ENCODE measurements at places on chromosomes 1 and 21.

GRCh38 chr1:50968821-50969610 is 1.0 kb upstream of the CDKN2C start:
- DNase-seq: peak; percentile 34

DNA sequence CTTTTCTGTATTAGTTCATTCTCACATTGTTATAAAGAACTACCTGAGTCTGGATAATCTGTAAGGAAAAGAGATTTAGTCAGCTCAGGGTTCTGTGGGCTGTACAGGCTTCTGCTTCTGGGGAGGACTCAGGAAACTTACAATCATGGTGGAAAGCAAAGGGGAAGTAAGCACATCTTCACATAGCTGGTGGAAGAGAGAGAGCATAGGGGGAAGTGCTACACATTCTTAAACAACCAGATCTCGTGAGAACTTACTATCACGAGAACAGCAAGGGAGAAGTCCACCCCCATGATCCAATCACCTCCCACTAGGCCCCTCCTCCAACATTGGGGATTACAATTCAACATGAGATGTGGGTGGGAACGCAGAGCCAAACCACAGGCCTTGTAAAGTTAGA is 37.9 kb upstream of the AHCTF1 start:
- no peak for DNase-seq

DNA sequence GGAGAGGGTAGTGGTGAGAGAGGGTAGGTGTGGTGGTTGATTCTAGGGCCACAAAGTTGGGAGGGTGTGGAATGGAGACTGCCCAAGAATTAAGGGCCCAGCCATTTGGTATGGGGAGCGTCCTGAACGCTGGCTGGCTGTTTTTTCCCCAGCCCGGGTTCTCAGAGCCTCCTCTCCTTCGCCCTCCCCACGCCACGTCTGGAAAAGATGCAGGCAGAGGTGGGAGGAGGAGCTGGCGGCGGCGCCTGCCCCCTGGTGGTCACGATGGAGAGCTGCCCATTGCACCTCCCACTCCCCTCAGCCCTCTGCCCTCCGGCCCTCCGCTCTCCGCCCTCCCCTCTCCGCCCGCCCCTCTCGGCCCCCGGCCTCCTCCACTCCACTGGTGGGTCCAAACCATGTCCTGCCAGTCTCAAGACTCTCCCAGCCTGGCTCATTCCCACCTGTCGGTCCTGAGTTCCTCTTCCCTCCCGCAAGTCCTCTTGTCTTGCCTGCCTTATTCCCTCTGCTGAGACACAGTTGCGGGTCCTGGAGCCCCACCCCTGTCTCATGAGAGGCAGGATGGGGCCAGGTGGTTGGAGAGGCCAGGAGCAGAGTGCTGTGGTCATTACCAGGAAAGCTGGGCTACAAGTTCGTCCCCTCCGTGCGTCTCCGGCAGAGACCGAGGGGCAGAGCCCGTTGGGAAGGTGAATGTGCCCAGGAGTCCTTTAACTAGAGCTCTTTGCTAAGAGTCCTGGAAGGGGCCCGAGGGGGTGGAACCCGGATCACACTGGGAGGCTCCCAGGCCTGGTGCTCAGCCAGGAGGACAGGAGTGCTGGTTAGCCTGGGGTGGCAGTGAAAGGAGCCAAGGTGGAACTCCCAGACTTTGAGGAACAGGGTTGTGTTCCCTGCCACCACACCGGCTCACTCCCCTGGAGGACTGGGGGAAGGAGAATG is 22.6 kb downstream of the ETNK2 start:
- DNase-seq: peak; percentile 44

DNA sequence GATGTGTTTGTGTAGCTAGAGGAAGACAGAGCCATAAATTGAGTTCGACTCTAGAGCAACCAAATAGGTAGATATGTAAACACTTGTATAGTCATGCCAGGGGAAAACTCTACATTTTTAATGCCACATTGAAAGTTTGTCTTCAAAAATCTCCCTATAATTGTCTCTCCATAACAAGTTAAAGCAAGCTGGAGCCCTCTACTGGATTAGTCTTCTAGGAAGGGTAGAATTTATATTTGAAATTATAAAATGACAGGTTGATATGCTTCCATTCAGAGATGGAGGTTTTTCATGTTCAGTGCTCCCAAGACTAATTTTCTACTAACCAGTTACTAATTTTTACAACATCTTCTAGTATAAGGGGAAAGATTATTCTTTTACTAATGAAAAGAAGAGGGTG is 13.1 kb upstream of the COL24A1 start:
- DNase-seq: no peak

DNA sequence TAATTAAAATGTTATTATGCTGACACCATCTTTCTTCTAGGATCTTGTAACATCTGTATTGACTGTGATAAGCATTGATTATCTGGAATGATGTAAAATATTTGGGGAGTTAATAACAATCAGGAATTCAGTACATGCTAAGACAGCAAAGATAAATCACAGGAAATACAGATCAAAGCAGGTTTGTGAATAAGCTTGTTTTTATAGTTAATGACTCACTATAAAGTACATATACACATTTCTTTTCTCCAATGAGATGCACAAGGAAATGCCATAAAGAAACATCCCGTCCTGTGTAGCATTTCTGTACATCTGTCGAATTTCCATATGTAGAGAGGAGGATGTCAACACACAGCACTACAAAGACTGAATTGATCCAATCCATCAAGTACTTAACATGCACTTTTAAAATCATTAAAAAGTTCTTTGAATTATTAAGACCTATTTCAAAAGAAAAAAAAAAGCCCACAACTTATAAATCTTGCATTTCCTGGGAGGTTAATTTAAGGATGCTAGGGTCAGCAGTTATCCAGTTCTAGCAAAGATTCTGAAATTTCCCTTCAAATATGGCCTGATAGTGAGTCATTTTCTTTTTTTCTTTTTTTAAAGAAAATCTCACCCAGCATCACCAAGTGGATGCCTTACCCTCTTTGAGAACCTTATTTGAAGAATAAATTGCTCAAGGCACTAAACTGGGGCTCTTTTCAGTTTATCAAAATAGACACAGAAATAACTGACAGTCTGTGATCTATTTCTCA is 243.2 kb upstream of the NR5A2 start:
- DNase-seq: no peak

DNA sequence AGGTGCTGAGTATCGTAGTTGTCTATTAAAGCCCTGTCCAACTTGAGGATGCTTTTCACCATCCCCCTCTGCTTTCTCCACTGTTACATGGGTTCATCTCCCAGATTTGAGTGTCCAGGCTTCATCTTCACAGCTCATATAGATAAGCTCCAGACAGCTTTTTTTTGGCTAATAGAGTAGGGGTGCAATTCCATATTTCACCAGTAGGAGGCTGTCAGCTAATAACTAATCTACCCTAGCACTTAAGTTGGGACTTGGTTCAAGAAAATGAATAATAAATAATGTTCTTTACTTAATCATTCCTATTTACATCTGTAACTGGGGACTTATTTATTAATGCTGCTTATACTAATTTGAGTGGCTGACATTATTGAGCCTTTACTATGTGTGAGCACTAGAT is 124.5 kb downstream of the IGSF21 start:
- no peak for DNase-seq

DNA sequence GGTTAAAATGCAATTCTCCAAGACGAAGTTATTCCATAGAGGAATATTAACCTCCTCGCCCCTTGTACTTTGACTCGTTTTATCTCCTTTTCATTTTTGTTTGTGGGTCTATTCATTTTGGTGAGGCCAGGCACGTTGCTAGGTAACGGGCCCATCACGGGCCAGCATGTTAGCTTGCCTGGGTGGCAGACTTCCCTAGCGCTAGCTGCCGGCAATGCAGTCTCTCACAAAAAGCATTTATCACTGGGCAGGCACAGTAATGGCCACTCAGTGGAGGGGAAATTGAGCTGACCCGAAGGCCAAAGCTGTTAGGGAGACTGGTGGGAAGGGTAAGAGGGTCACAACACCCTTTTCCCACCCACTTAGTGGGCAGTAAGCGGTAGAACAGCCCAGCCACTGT is 234.4 kb upstream of the FOXD3 start:
- DNase-seq: no peak

GRCh38 chr1:244322181-244322580 is 129.5 kb downstream of the ADSS2 start:
- DNase-seq: no peak

DNA sequence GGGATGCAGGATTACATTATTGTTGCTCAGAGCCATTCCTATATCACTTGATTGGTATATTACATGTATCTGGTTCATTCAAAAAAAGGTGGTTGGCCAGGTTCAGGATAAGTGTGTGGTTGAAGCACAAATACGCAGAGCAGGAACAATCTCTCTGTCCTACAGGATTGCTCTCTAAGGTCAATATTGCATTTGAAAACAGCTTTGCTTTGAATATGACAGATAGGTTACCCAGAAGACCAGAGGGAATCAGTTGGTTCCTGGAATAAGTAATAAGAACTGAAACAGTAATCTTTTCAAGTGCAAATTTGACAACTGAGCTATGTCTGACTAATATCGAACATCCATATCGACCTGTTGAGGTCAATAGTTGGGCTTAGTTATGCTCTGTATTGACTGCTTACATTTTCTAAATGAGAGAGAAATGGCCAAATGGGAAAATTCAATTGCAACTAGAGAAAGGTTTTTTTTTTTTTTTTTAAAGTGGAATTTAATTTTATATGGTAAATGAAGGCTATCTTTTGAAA is 176.8 kb downstream of the ATP6V1G3 start:
- no peak for DNase-seq

- DNase-seq: no peak
These were observed 69.0 kb downstream of the TESK2 start for GRCh38 chr1:45421935-45422334.

DNA sequence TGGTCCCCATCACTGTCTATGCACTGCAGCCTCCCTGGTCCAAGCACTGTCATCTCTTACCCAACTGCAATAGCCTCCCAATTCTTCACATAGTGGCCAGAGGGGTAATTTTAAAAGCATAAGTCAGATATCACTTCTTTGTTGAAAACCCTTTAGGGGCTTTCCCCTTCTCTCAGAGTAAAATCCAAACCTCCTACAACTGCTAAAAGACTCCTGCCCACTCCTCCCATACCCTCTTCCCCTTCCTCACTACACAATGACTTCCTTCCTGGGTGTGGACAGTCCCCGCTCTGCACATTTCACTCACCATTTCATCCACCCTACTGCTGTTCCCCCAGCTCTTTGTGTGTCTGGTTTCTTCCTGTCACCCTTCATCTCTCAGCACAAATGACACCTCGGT is 8.3 kb downstream of the MCOLN2 start:
- no peak for DNase-seq

GRCh38 chr1:21165646-21166045 is 11.1 kb downstream of the EIF4G3 start:
- no peak for DNase-seq

GRCh38 chr1:155940993-155941844 is at the start of gene RXFP4:
RXFP4 (plus strand) TSS chr1:155941638; CDS start chr1:155941710, 72 bp downstream.
- no peak for DNase-seq

GRCh38 chr1:111600886-111601386 is 18.7 kb upstream of the RAP1A start:
- no peak for DNase-seq

GRCh38 chr1:231213831-231214573 is 27.0 kb upstream of the GNPAT start:
- DNase-seq: no peak

DNA sequence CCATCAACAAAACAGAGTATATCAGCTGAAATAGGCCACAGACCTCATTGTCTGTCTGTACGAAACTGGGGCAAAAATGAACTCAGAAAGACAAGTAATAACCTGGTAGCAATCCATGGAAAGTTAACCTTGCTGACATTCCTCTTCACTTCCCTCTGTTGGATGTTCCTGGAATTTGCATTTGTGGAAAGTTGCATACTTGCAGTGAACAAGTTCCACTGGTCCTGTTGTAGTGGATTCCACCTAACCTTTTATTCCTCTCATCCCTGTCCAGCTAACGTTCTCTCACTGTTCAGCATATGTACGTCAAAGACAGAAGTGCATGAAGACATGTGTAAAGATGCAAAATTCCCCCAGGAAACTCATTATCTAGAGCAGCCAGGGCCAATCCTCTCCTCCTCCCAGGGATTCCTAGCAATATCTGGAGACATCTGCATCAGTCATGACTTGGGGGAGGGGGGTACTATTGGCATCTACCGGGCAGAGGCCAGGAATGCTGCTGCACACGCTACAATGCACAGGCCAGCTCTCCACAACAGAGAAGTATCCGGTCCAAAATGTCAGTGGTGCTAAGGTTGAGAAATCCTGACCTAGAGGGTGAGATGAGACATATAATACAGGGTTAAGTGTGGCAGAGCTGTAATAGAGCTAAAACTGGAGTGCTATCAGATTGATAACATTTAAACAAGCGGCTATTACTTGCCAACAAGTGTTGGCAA is 8.2 kb downstream of the LPAR3 start:
- DNase-seq: no peak

DNA sequence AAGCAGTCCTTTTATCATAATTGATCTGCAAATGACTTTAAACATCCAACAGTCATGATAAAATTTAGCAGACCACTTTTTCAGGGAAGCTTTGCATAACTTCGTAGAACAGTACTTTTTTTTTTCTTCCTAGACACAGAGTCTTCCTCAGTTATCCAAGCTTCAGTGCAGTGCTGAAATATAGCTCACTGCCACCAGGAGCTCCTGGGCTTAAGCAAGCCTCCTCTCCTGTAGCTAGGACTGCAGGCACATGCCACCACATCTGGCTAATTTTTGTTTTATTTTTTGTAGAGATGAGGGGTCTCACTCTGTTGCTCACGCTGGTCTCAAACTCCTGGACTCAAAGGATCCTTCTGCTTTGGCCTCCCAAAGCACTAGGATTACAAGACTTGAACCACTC is 3.8 kb downstream of the F13B start:
- DNase-seq: no peak

DNA sequence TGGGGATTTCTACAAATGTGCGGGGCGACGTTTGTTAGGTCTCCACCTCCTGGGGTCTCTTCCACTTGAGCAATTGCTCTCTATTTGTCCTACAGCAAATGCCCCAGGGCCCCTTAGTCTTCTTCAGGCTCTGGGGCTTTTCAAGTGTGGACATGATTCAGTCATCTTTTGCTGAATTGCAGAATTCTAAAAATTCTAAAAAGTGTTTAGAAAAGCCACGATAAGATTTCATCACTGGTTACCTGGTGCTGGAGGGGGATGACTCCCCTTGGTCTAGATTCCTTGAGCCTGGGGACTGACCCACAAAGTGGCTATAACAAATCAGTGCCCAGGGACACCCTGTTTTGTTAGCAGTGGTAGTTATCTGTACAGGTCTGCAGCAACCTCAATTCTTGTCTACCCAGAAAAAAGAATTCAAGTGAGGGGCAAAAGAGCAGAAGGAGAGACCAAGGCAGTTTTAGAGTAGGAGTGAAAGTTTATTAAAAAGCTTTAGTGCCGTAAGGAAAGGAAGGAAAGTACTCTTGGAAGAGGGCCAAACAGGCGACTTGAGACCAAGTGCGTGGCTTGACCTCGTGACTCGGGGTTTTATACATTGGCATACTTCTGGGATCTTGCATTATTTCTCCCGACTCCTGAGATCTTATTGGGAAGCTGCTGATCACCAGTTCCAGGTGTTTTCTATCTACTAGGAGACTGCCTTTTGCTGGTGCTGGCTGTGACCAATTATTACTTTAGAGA is 25.2 kb downstream of the PROK1 start:
- DNase-seq: no peak

- DNase-seq: no peak
These were observed 117.2 kb downstream of the MATN1 start for GRCh38 chr1:30606166-30606565.
